ENCODE measurements at places on chromosomes 2 and 18.
A peak's percentile ranks its signal among the peaks of the same experiment; 100 is the strongest.

GRCh38 chr18:32380559-32380958, 90.1 kb downstream of the GAREM1 start:
- no peak for DNase-seq

GRCh38 chr2:233244818-233245217, 6.7 kb upstream of the ATG16L1 start:
- no peak for DNase-seq

GRCh38 chr2:40242315-40242714, 209.6 kb downstream of the SLC8A1 start:
- DNase-seq, result no peak

DNA sequence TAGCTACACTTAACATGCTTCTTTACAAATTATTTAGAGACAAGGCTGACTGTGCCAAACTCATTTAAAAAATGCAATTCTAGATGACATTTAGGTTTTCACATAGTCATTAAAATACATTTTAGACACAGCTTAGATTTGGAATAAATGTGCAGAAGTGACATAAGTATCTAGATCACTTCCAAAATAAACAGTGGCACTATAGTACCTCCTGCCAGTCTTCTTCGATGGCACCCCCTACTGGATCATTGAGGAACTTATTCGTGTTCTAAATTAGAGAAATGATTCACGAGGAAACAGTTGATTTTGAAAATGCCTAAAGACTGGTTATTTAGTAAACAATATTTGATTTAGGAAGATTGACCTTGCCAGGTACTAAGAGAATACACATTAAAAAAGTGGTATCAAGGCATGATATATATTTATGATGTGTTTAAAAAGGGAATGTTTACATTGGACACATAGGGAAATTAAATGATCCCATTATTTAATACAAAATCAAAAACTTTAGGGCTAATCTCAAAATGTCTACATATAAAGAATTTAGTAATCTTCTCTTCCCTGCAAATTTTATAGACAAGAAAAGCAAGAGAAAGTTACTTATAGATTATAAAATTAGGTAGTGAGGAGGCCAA, 323.9 kb downstream of the XIRP2 start:
- peak; percentile 19 for DNase-seq

- no peak for DNase-seq
Measured at GRCh38 chr2:216949700-216950413, 90.0 kb upstream of the TNP1 start.

DNA sequence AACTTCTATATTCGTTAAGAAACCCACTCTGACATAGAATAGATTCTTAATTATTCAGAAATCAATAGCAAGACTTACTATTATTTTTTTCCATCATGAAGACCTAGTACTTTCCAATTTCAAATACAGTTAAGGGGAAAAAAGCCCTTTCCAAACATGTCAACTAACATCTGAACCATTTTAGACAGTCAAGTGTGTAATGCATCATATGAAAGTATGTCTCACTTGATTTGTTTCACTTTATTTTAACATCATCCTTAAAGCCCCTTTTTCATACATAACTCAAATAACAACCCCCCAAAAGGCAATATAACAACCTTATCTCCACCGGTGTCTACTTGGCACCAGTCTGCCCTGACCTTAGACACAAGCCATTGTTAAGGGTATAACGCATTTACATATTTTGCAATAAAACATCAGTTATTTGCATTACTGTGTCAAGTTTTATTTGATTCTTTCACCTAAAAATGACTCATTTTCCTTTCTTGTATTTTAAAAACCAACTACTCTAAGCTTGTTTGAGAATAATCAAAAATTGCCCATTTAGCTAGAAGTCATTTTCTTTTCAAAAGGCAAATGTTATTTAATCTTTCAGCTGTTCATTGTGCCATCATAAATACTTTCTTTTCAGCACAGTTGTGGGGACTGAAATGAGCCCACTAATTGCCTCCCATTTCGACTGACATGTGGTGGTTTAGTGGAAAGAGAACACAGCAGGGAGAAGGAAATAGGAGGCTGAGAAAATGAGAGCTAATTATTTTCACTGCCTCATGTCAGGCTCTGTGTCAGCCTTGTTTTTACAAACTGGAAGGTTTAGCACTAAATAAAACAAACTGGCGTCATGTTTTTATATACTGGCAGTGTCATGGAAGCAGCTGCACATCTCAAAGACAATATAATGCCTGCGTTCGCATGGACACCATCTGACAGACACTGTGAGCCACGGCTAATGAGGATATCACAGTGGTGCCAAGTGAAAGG, 104.7 kb upstream of the CDCA7 start:
- no peak for DNase-seq

DNA sequence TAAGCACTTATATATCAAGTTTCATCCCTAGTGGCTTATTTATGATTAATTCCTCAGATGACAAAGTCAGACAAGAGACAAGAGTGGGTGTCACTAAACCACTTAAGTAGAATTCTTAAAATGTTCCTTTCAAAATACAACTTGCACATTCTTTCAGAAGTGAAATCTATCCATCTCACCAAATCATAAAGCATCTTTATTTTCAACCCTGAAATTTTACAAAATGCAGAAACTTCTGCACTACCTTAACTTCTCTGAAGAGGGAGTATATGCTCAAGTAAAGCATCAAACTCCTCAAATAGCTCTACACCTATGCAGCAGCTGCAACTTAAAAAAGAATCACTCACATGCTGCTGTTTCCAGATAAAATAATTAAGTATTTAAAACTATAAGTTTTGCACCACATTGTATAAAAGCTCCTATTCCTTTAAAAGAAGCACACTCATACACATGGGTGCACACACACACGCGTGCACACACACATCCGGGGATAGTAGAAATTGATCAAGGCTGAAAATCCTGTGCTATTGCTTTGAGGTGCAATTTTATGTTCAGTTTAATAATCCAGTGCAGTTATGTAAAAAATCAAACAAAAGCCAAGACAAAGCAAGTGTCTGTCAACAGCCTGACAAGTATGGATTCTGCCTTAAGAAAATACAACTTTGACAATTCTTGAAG, 244.5 kb downstream of the TCF4 start:
- no peak for DNase-seq

DNA sequence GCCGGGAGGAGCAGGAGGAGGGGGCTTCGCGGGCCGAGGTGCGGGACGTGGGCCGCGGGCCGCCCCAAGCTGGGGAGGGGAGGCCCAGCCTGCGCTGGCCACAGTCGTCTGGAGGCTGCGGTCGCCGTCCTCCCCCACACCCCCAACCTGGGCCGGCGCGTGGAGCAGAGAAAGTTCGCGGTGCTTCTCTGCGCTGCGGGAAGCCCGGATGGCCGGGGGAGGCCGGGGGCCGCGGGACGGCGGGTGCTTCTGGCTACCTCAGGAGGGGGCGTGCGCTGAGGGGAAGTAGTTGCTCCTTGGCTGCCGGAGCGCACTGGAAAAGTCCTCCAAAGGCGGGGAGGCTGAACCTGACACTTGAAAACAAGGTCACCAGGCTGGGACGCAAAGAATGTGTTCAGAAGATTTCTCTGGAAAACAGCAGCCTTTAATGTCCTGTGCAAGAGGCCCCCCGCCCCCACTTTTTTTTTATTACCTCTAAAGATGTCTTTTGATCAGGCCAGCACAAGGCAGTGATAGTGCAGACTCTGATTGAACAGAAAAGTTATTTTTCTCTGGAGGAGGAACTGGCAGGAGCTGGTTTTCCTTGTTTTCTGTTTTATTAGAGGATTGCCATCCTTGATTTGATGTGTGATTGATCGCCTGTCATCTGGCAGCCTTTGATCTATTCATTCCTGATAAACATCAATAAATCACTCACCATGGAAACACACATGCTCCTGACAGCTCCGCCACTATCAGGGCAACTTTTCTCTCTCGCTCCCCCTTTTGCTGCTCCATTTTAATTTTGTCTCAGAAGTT, 1.6 kb downstream of the TSHZ1 start:
- peak; percentile 62 for DNase-seq

DNA sequence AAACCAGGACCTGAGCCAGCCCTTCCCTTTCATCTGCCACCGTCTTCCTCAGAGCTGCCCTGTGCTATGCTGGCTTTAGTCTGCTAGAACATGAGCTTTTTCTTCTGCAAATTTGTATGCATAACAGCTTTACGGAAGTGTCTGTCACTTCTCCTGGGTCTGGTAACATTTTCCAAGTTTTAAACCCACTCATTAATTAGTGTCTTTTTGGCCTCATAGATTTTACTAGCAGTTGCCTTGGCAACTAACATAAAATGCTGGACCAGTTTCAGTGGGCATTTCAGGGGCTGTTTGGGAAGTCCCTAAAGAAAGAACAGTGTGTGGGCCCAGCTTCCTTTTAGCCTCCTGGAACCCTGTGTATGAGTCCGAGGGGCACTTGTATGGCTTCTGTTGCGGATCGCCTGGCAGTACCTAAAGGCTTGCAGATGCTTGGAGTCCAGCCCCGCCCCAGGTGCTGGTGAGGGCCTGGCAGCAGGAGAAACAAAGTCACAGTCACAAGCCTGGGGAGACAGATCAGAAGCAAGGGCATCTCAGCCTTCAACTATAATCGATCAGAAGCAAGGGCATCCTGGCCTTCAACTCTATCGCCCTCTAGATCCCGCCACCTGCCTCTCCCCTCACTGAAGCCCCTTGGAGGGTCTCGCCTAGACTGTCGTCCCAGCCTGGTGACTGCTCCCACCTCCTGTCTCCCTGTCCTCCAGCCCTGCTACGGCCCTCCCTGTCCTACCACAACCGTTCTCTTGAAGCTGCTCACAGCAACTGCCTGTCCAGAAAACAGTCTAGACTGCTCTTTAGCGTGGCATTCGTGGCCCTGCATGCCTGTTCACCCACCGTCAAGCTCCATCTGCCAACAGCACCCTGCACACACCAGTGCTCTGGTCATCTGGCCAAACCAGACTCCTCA, 36.8 kb upstream of the MAPRE3 start:
- no peak for DNase-seq

- DNase-seq, result peak; percentile 35
Measured at GRCh38 chr2:16862471-16862870, 196.8 kb upstream of the CYRIA start.

GRCh38 chr2:46273919-46274318, 23.3 kb upstream of the EPAS1 start:
- no peak for DNase-seq

GRCh38 chr2:239463541-239464165, 62.8 kb upstream of the HDAC4 start:
- no peak for DNase-seq

DNA sequence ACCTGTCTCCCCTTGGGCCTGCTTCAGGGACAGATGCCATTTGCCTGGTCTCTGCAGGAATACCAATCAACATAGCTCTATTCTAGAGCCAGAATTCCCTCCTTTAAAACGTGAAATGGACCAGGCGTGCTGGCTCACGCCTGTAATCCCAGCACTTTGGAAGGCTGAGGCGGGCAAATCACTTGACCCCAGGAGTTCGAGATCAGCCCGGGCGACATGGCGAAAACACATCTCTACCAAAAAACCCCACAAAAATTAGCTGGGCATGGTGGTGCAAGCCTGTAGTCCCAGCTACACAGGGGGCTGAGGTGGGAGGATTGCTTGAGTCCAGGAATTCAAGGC, 127.0 kb downstream of the PLEKHM3 start:
- DNase-seq, result no peak

DNA sequence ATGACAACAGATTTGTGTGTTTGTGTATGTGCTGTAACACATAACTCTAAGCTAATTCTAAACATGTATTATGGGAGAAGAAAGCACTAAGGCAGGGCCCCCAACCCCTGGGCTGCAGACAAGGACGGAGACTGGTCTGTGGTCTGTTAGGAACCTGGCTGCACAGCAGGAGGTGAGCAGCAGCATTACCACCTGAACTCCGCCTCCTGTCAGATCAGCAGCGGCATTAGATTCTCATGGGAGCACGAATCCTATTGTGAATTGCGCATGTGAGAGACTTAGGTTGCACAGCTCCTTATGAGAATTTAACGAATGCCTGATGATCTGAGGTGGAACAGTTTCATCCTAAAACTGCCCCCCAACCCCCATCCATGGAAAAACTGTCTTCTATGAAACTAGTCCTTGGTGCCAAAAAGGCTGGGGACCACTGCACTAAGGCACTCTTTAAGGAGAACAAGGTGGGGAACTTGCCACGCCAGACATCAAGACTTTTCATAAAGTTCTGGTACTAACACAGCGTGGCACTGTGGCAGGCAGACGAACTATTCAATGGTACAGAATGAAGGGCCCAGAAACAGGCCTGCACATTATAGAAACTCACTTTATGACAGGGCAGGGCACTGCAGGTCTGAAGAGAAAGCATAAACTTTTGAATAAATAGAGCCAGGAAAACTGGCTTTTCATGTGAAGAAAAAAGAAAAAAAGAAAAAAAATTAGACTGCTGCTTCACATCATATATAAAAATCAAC, 14.0 kb downstream of the REEP1 start:
- no peak for DNase-seq

- peak; percentile 6 for DNase-seq
Measured at GRCh38 chr2:205714058-205714776, 31.9 kb downstream of the NRP2 start.

DNA sequence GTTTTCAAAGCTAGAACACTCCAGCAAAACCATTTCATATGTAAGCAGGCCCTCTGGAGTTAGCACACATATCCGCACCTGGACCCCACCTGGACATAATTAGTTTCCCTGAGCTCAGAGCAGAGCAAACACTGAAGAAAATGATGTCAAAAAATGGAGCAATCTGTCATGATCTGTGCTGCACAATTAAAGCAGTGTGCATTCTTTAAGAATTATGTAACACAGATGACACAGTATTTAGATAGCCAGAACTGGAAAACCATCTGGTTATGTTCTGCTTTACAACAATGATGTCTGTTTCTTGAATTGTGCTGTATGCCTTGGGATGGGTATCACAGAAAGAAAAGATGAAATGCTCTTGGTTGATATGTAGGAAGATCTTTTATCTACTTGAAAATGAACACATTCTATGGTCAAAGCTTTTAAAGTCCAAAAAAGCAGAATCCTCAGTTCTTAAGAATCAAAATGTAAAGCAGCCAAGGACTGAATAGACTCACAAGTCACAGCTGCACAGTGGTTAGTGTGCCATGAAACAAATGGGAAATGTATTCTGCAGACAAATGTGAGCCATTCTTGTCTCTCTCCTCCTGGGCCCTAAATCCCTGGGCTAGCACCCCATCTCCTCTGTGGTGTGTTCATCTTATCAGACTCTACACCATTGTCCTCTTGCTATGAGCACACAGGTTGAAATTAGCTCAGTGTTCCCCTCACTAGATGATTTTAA, 36.8 kb downstream of the HRH4 start:
- DNase-seq, result no peak

GRCh38 chr2:28496781-28497180, 921 bp downstream of the PLB1 start:
- DNase-seq, result no peak

- no peak for DNase-seq
Measured at GRCh38 chr2:88637464-88637863, 10.2 kb upstream of the EIF2AK3 start.

DNA sequence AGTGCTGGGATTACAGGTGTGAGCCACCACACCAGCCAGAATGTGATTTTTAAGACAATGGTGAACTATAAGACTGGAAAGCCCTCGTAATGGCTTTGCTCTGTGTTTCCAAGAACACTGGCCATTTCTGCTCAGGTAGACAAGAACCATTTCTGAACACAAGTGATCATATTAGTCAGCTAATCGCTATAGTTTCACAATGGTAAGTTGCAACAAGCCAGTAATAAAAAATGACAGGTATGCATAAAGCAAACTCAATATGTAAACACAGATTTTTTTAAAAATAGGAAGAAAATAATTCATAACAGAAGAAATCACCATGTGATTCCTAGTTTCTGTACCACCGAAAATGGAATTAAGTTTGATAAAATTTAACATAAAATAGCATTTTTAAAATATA, 166.5 kb downstream of the THADA start:
- no peak for DNase-seq
